ENCODE measurements at places on chromosomes 6 and 20.

GRCh38 chr20:21020659-21021471 is 85.3 kb downstream of the LINC00237 start:
- no peak for DNase-seq

DNA sequence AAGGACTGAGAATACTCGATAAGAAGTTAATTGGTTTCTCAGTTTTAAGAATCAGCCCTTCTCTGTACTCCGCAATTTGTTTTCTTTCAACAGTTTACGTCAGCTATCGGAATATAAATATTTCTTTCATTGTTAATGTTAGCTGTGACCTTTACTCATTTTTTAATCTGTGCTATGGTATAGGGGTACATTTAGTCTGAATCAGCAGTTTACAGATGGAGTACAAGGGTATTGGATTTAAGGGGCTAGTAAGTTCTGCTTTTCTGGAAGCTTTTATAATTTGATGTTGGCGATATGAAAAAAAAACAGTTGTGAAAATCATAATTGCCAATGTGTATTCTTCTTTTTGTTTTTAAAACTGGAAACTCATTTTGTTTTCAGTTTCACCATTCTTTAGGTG is 23.0 kb downstream of the FAM135A start:
- no peak for DNase-seq

DNA sequence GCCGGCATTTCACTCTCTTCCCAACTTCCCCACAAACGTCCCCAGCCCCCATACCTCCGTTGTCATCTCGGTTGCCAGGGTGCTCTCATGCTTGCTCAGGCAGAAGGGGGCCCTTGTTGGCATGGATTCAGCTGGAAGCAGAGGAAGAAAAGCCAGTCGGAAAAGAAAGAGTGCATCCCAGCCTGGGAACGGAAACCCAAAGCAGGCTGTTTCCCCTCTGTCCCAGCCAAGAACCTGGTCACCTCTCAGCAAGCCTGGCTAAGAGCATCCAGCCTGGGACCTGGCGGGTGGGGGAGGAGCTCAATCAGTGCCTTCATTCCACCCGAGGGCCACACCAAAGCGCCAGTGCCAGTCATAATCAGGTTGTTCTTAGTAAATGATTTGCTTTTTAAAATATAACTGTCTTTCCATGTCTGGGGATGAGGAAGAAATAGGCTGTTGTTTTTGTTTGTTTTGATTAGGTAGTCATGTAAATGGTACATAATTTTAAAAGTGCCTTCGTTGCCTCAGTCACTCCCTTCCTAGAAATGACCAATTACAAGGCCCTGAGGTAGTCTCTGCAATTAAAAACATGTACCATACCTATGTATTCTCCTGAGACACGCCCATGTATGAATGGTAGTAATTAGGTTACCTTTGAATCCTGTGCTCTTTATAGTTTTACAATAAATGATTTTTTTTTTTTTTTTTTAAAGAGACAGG is 21.1 kb downstream of the CHMP4B start:
- no peak for DNase-seq

GRCh38 chr6:36227379-36228228 is 31.1 kb downstream of the BRPF3 start:
- DNase-seq = no peak

GRCh38 chr6:133632906-133633305 is 256.0 kb upstream of the TCF21 start:
- DNase-seq = no peak

DNA sequence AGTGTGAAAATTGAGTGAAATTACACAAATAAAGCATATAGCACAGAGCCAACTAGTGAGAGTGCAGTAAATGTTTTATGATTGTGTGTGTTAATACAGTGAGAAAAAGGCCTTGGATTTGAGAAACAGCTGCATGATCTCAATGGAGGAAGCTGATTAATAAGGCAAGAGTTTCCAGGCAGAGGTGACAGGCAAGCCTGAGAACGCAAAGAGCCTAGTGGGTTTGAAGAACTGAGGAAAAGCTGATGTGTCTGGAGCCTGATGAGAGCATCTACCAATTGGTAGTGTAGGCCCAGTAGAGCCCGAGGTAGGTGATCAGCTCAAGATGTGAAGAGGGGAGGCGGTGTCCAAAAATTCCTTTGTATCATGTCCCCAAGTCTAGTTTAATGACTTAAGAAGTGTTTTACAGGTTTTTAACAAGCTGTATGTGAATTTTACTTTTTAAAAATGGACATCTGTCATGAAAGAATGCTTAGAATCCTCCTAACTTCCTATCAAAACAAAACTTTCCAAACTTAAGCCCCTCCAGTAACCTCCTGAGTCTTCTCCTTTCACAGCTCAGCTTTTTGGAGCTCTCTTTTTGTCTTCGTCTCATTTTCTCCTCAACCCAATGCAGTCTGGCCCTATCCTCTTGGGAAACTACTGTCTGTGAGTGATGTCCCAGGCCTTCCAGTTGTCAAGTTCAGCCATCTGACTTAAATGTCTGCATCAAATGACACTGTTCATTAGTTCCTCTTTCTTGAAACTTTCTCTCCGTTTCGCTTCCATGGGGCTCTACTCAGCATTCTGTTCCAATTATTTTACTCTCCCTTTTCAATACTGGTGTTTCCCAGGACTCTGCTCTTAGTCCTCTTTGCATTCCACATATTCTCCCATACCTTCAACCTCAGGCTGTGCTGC is 1.2 kb downstream of the CDC40 start:
- DNase-seq = no peak

DNA sequence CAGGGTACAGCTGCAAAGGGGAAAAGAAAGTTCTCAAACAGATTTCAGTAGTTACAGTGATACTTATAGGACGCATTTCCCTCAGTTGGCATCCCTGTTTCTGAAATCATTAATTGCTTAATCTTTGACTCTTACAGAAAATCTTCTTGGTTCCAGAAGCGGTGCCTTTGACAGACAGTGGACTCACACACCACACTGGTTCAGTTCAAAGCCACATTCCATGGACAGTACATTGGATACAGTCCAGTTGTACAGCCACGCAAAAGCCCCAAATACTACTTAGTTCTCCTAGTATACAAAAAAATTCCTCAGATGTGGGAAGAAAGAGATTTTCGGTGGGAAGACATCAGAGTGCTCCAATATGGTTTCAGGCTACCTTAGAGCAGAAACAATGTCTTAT is 460.4 kb downstream of the PRKN start:
- no peak for DNase-seq

DNA sequence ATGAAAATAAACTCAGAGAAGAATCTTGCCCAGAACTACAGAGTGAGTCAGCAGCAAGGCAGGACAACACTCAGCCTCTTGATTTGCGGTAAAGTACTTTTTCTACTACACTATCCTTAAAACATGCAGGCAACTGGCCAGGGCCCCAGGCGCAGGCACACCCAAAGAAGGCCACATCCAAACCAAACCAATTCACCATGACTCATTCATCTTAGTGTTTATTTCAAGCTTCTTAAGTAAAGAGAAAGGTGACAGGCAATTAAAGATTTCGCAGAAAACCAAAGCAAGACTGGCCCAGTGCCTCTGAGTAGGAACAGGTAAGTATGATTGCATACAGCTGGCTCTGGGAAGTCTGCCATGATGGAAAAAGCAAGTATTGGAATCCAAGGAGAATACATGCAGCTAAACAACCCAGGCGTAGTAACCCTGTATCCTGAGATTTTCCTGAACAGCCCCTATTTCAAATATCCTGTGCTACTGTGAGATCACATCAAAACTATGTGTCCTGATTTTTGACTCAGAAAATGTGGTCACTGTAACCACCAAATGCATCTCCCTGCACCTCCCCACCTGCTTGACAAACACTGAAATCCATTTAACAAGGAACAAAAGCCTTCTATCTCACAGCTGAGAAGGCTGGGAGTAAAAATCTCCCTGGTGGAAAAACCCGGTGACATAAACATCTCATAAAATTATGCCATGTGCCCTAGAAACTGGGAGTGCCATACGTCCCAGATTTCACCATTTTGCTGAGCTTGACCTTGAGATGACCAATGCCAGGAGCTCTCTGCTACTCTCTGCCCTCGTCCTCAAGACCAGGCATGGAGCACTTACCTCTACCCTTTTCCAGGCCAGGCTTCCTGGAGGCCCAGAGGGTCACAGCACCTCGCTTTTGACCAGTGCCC is 12.4 kb downstream of the WFDC3 start:
- DNase-seq = no peak

GRCh38 chr6:14513496-14514393 is 396.2 kb downstream of the CD83 start:
- DNase-seq = no peak

- DNase-seq = no peak
These were observed 6.7 kb downstream of the SRC start for GRCh38 chr20:37352608-37352980.

- no peak for DNase-seq
These were observed 387.7 kb upstream of the SASH1 start for GRCh38 chr6:147954938-147955337.

- no peak for DNase-seq
These were observed 3.2 kb downstream of the PSORS1C2 start for GRCh38 chr6:31135710-31136109.

DNA sequence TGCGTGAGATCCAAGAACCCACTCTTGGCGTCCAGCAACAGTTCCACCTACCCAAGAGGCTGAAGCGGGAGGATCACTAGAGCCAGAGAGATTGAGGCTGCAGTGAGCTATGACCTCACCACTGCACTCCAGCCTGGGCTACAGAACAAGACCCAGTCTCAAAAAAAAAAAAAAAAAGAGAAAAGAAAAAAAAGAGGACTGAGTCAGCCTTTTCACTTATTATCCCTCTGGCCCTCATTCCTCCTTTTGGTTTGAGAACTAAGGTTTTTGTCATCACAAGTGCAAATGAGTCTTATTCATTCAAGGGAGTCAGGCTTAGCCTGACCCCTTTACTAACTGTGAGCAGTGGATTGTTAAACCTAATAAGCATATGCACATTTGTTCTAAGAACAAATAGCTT is 37.9 kb upstream of the JARID2 start:
- no peak for DNase-seq

DNA sequence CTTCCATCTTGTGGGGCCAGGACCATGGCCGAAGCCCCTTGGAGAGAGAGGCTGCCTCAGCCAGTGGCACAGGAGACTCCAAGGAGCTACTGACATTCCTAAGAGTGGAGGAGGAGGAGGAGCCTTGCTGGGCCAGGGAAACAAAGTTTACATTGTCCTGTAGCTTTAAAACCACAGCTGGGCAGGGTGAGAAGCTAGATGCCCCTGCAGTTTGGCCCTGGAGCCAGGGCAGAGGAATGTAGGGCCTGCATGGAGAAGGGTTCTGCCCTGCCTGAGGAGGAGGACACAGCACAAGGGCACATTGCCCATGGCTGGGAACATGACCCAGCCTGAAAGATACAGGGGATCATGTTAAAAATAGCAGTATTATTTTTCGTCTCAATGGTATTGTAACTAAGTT is 37.4 kb downstream of the PLCG1 start:
- DNase-seq = no peak

GRCh38 chr6:100167585-100167984 is 173.6 kb upstream of the MCHR2 start:
- DNase-seq = no peak

DNA sequence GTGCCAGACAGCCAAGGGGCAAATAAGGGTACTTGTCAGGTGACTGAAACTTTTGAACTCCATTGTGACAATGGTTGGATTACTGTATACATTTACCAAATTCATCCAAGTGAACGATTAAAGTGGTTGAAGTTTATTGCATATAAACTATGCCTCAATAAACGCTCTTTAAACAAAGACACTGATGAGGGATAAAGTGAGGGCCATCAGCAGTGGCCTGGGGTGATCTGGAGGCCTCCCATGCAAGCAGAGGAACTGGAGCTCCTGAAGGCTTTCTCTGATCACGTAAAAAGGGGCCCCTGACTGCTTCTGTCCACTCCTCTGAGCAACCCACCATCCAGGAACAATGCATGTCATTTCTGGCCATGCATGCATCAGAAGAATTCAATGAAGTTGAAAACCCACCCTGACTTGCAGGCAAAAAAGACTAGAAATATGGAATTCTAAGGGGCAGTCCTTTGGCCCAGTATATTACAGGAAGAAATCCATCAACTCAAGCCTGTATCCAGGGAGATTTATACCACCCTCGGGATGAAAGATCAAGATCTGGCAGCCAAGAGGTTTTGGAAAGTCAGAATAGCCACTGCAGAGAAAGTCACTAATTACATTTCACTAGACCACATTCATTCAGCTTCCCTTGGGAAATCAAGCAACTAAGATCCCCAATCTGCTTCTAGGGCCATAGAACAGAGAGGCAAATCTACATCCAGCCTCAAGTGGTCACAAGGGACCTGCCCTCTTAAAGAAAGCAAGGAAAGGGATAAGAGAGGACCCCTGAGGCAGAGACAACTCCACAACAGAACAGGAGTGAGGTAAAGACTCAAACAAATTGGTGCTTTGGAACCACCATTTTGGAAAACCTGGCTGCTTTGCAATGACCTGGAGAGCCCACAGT is 31.7 kb upstream of the RAB22A start:
- no peak for DNase-seq

- DNase-seq = no peak
These were observed 72.9 kb upstream of the DTNBP1 start for GRCh38 chr6:15735567-15736265.

- DNase-seq = no peak
These were observed 52.2 kb upstream of the CCDC167 start for GRCh38 chr6:37551867-37552266.

GRCh38 chr6:15897063-15897876 is 231.6 kb upstream of the MYLIP start:
- DNase-seq = no peak

GRCh38 chr6:11748591-11749210 is 29.9 kb downstream of the ADTRP start:
- DNase-seq = no peak

- no peak for DNase-seq
These were observed 479.7 kb upstream of the MARCKS start for GRCh38 chr6:113377362-113377942.

- DNase-seq = no peak
These were observed 60.7 kb upstream of the ADGRG6 start for GRCh38 chr6:142241061-142241460.

DNA sequence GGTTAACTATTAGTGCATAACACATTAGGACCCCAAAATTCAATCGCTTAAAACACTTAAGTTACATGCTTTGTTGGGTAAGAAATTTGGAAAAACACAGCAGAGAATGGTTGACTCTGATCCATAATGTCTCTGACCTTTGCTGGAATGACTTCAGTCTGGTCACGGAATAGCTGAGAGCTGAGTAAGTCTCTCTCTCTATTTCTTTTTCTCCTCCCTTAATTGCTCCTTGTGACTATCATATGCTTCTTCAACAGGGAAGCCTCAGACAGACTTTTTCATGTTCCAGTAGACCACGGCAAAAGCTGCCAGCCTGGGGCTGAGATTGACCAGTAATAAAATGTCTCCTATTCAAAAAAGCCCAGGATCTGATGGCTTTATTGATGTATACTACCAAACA is 4.8 kb downstream of the OR12D1 start:
- no peak for DNase-seq

GRCh38 chr20:46751856-46752255 is 42.4 kb downstream of the SLC2A10 start:
- DNase-seq = no peak

DNA sequence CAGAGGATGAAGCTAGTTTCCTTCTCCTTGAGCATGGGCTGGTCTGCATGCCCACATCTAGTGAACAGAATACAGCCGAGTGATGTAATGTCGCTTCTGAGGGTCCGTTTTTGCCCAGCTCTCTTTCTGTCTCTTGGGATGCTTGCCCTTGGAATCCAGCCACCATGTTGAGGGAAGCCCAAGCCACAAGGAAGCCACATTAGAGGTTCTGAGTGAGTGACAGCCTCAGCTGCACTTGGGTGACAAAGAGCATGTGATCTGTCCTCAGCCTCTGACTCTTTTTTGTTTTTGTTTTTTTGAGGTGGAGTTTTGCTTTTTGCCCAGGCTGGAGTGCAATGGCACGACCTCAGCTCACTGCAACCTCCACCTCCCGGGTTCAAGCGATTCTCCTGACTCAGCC is 100.6 kb upstream of the SALL4 start:
- no peak for DNase-seq

All from neuronal stem cell (in vitro differentiated cells).